ENCODE measurements at places on chromosomes 16 and 17. TPM values are rescaled to one million over a fixed set of nuclear protein-coding genes. Genes with fewer than 3 reads are reported as not detected.

DNA sequence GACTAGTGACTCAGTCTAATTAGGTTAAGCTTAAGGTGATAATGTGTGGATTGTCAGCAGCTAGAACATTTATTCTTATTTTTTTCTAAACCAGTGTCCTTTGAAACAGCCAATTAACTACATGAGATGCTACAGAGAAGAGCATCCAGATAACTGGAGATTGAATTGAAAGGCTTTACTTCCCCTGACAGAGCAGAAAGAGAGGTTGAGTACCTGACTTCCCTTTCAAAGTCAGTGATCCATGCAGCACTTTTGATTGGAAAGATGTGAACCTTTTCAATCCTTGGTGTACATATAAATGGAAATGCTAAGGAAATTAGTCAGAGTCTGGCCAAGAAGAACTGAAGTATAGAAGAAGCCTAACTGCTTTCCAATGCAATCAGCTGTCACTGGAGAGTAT is 653.8 kb downstream of the CDH8 start:
- H3K4me1 ChIP-seq: no peaks in the 10 kb centered on the region
- H3K27ac ChIP-seq: no peak overlapping the region
- H3K27me3 ChIP-seq: no peaks in the 10 kb centered on the region
- H3K4me3 ChIP-seq: no peak overlapping the region
- DNase-seq: no peak

DNA sequence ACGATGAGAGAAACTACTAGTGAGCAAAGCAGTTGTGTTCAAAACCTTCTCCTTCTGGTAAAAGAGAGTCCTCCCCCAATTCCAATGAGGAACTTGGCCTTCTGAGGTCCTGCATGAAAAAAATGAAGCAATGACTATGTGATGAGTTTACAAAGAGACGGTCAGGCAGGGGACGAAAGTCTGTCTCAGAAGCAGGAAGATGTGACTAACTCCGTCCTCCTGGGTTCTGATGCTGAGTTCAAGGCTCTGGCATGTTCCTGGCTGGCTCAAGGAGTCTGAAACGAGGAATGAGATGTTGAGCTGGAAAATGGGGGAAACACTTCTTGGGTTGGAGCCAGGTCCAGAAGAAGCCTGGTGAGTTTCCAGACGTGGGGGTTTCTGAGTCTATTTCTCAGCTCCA is 129.6 kb downstream of the CPPED1 start:
- no peak overlapping the region for H3K27ac ChIP-seq
- DNase-seq: no peak
- H3K4me3 ChIP-seq: no peak overlapping the region
- peaks cover 17% of the 10 kb centered on the region for H3K4me1 ChIP-seq

The TMEM100 gene
- total RNA-seq: not detected

The GAS7 gene
- total RNA-seq: 2.1 TPM

The RGS11 gene
- not detected for total RNA-seq

The ABCA8 gene
- total RNA-seq: not detected

DNA sequence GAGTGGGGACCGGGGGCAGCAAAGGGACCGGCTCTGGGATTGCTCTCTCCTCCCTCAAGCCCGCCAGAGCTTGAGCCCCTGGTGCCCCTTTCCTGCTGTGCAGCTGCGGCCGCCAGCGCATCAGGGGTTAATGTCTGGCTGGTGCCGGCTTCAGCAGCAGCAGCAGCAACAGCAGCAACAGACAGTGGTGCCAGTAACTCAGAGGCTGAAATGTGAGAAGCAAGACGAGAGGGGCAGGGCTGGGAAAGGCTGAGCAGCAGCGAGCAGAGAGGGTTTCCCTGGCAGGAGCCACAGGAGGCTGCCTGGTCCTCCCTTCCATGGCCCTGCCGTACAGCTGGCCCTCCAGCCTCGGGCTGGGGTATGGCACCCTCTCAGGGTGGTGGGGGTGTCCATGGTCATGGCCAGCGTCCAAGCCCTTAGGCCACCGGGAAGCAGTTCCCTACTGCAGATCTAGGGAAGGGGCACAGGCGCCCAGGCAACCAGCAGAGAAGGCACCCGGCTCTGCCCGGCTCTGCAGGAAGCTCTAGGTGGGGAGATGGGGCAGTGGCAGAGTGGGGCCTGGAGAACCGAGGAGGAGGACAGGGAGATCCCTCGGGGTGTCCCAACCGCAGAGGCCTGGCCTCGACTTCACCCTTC is 21.1 kb upstream of the TFAP4 start:
- no peaks in the 10 kb centered on the region for H3K36me3 ChIP-seq
- DNase-seq: no peak
- no peaks in the 10 kb centered on the region for H3K4me1 ChIP-seq
- H3K27me3 ChIP-seq: peaks cover 6% of the 10 kb centered on the region
- H3K4me3 ChIP-seq: no peak overlapping the region

- peaks cover 42% of the 10 kb centered on the region for H3K4me1 ChIP-seq
- peaks cover 19% of the 10 kb centered on the region for H3K36me3 ChIP-seq
- no peak overlapping the region for H3K27ac ChIP-seq
- no peak for DNase-seq
- H3K27me3 ChIP-seq: no peaks in the 10 kb centered on the region
These were observed 34.4 kb upstream of the ZNF750 start for GRCh38 chr17:82874011-82874835.

- H3K36me3 ChIP-seq: peaks cover 29% of the 10 kb centered on the region
- peaks cover 44% of the 10 kb centered on the region for H3K4me1 ChIP-seq
- peak overlapping the region; percentile 98 for H3K4me3 ChIP-seq
These were observed 1.2 kb downstream of the JPT1 start for GRCh38 chr17:75152922-75153779.

DNA sequence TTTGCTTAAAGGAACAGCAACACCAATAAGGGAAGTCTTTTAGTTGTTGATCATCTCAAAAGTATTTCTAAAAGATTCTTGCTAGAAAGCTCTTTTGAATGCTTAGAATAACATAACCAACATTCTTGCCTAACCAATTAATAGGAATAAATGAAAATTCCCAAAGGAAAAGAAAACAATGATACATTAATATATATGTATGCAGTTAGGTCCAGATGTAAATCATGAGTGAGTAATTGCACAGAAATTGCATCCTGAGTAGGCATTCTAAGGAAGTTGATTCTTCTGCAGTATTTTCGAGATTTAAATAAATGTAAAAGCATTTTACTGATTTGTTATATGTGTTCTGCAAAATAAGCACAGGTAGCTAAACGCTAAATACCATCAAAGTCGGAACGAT is 22.1 kb downstream of the COX10 start:
- peaks cover 19% of the 10 kb centered on the region for H3K36me3 ChIP-seq
- no peak for DNase-seq
- H3K4me1 ChIP-seq: peaks cover 6% of the 10 kb centered on the region
- H3K4me3 ChIP-seq: no peak overlapping the region
- no peak overlapping the region for H3K27ac ChIP-seq
- H3K27me3 ChIP-seq: no peaks in the 10 kb centered on the region

The CD300LB gene
- not detected for total RNA-seq

DNA sequence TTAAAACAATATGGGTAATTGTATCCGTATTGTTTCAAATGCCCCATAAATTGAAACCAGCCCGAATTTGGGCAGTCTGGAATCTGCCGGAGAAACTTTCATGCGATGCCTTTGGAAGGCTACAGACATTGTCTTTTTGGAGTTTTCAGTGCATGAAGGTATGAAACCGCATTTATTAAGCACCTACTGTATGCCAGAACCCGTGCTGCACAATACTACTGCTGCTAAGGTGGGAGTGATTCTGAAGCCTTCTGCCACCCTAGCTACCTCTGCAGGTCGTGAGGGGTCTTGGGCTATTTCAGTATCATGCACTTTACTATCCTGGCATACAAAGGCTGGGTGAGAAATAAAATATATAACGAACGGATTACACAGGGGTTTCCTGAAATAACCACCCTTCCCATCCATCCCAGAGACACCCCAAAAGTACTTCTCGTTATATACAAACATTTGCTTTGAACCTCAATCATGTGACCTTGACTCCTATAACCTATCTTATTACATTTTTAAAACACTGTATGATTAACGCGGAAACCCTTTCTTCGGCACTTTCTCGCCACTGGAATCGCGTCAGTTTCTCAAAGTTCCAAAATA is 1.0 kb upstream of the MSI2 start:
- H3K27ac ChIP-seq: peak overlapping the region; percentile 84
- H3K27me3 ChIP-seq: no peaks in the 10 kb centered on the region
- no peak for DNase-seq
- H3K4me1 ChIP-seq: peaks cover 34% of the 10 kb centered on the region

The GPRC5B gene
- total RNA-seq: not detected

DNA sequence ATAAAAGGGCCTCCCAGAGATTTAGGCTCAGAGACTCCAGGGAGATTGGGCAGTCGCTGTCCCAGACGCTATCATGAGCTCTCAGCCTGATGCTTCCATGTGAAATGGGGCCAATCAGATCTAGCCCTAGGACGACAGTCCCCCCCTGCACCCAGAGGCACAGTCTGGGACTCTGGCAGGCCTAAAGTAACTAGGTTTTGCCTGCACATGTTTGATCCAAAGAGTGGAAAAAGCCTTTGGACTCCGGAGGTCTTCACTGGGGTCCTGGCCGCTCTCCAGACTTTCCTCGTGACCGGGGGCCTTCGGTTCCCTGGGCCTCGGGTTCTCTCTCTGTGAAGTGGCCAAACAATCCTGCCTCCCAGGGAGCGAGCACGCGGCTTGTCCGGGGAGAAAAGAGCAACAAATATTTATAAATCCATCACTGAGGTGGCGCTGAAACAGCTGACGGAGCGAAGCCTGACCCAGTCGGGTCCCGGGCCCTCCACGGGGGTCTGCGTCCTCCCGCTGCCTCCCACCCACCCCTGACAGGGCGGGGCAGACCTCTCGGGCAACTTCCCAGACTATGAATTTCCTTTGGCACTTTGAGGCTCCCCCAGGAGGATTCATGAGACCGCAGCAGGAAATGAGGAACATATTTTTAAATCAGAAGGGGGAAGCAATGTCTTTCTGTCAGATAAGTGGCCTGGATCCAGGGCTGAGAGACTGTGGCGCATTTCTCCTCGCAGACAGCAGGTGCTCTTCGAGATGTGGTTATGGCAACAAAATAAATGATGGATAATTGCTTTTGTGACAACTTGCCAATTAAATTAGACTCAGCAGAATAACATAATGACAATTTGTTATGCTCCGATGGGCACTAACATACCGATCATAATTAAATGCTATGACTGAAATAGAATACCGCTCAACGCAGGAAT is 38.9 kb downstream of the MRPS23 start:
- H3K4me1 ChIP-seq: no peaks in the 10 kb centered on the region
- DNase-seq: no peak
- no peak overlapping the region for H3K4me3 ChIP-seq
- H3K36me3 ChIP-seq: no peaks in the 10 kb centered on the region
- no peak overlapping the region for H3K27ac ChIP-seq

The AOC2 gene
- 2.4 TPM for total RNA-seq

DNA sequence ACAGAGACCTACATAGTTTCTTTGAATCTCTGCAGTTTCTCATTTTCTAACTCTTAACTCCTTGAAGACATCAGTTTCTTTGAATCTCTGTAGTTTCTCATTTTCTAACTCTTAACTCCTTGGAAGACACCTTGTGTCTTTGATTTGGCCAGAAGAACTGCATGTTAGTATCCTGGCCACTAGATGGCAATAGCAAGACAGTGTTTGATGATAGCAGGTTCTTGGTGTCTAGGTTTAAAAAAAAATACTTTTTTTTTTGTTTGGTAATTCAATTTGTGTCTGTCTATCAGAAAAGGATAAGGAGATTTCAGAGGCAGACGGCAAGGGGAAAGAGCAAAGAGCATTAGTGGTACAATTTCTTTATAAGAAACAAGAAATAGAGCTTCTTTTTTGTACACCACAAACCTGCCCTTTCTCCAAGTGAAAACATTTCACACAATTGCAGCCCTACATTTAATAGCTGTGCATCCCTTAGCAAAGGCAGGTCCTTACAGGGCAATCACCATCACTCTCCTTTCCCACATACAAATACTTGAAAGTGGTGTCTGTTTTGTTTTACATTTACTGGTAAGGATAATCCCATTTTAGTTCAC is 1324.9 kb upstream of the CDH8 start:
- no peaks in the 10 kb centered on the region for H3K36me3 ChIP-seq
- no peaks in the 10 kb centered on the region for H3K4me1 ChIP-seq
- H3K27me3 ChIP-seq: no peaks in the 10 kb centered on the region
- no peak overlapping the region for H3K27ac ChIP-seq

- peaks cover 8% of the 10 kb centered on the region for H3K4me1 ChIP-seq
- no peak overlapping the region for H3K4me3 ChIP-seq
- peaks cover 3% of the 10 kb centered on the region for H3K36me3 ChIP-seq
- H3K27me3 ChIP-seq: no peaks in the 10 kb centered on the region
These were observed 79.2 kb downstream of the SLC39A11 start for GRCh38 chr17:73013301-73013700.

DNA sequence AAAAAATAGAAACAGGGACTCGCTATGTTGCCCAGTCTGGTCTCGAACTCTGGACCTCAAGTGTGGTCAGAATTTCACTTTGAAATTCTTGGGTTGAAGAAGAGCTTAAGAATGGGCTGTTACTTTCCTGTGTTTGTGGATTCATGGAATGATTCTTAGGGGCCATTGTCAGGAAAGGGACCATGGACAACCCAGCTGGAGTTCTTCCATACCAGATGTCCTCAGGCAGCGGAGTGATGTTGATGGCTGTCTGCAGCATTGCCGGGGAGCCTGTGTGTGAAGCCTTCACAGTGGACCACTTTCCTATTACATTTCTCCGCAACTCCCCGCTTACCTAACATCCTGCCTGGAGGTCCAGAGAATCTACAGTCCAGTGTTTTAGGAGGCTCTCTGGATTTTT is 145.9 kb downstream of the CLEC16A start:
- no peak for DNase-seq
- peaks cover 76% of the 10 kb centered on the region for H3K4me1 ChIP-seq
- no peak overlapping the region for H3K27ac ChIP-seq
- H3K27me3 ChIP-seq: no peaks in the 10 kb centered on the region

- no peak overlapping the region for H3K4me3 ChIP-seq
- no peaks in the 10 kb centered on the region for H3K4me1 ChIP-seq
- peaks cover 19% of the 10 kb centered on the region for H3K27me3 ChIP-seq
- no peak for DNase-seq
- no peak overlapping the region for H3K27ac ChIP-seq
- H3K36me3 ChIP-seq: no peaks in the 10 kb centered on the region
These were observed 28.4 kb upstream of the CBFA2T3 start for GRCh38 chr16:89005201-89006035.

GRCh38 chr17:16378636-16379282 is 2.1 kb upstream of the UBB start:
- no peak for DNase-seq
- H3K27ac ChIP-seq: no peak overlapping the region
- peaks cover 25% of the 10 kb centered on the region for H3K36me3 ChIP-seq

DNA sequence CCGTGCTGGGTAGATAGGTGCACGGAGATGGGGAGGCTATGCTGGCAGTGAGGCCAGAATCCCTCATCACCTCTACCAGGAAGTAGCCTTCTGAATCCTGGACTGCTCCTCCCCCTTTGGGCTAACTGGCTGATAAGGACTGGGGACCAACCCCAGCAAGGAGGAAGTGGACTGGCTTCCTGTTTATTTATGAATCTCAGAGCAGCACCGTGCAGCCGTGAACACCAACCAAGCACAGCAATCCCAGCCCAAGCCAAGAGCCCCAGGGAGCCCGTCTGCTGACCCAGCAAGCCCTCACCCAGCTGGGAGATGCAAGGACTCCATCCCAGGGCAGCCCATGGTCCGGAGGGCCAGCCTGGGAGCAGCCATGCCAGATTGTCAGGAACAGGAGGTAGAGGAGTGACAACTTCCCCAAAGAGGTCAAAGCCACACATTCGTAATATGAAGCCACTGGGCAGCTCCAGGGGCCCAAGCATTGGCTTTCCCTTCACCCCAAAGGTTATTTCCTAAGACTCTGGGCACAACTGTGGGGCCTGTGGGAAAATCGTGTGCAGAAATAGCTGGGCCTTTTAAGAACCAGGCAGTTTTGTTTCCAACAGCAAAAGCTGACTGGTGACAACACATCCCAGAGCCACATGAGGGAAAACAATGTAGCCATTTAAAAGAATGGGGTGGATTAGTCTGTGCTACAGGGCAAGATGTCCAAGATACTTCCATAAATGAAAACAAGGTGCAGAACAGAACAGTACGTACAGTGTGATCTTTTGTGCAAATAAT is 23.9 kb downstream of the PHB1 start:
- peak overlapping the region; percentile 45 for H3K4me3 ChIP-seq
- peaks cover 68% of the 10 kb centered on the region for H3K4me1 ChIP-seq
- DNase-seq: peak; percentile 50
- H3K27ac ChIP-seq: peak overlapping the region; percentile 95
